ENCODE measurements at places on chromosomes 3 and 15.

DNA sequence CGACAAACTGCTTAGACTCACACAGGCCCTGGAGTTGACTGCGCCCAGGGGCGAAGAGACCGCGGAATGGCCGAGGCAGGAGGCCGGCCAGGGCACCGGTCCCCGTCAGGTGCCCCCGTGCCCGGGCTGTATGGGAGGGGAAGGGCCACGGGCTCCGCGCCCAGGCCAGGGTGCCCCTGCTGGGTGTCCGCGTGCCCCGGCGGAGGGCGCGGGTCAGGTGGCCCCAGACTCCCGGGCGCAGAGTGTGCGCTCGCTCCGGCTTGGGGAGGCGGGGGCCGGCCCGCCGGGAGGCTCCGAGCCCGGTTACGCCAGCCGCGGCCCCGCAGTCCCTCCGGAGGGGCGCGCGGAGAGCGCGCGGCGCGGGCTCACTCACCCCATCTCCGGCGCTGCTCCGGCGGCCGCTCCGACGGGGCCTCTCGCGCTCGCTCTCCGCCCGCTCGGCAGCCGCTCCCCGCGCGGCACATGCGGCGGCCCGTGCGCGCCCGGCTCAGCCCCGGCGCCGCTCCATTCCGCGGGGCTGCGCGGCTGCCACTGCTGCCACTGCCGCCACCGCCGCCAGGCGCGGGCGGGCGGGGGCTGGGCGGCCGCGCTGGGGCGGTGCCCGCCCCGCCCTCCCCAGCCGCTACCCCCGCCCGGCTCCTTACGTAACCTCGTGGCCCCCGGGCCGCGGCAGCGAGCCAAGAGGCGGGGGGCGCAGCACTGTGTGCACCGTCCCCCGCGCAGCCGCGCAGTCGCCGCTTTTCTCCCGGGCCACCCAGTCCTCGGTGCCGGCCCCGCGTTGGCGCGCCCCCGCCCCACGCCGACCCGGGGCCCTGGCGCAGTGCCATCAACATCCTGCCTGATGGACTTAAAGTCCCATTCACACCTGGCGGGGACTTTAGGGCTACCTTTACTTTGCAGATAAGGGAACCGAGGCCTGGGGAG is at the start of gene HOMER2:
TSS of gene HOMER2 (minus strand) at position 563 of the 924 bp plus-strand sequence. CDS start at position 378, 185 bp downstream.
- no peak for DNase-seq

DNA sequence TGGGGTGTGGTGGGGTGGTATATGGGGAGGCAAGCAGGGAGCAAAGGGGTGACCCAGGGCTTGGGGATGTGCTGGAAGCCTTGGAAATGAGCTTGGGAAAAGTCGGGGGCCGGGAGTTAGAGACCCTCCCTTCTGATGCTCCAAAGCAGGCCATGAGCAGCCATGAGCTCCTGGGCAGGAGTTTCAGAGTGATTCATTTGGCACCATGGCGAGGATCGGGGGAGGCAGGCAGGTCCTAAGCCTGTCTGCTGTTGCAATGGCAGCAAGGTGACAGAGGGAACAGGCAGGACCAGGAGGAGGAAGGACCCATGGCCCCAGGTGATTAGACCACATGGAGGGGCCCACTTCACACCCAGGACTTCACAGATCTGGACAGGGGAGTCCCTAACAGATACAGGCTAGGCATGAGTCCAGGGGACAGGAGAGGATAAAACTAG is 21.3 kb downstream of the RGMA start:
- DNase-seq = no peak

DNA sequence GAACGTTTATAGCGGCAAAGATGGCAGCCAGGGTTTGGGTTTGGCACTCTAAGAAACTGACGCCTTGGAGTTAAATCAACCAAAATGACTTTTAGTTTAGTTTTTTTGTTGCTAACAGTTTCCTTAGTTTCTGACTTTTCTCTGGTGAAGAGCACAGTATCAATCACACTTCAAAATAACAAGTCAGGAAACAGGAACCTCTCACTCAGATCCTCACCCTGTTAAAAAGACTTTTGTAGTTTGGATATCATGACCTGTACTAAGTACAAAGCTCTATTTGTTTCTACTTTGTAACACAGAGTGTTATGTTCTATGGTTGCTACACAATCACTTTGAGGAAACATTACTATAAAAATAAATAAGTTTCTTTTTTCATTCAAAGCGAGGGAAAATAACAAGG is 51.1 kb downstream of the ATP10A start:
- no peak for DNase-seq

DNA sequence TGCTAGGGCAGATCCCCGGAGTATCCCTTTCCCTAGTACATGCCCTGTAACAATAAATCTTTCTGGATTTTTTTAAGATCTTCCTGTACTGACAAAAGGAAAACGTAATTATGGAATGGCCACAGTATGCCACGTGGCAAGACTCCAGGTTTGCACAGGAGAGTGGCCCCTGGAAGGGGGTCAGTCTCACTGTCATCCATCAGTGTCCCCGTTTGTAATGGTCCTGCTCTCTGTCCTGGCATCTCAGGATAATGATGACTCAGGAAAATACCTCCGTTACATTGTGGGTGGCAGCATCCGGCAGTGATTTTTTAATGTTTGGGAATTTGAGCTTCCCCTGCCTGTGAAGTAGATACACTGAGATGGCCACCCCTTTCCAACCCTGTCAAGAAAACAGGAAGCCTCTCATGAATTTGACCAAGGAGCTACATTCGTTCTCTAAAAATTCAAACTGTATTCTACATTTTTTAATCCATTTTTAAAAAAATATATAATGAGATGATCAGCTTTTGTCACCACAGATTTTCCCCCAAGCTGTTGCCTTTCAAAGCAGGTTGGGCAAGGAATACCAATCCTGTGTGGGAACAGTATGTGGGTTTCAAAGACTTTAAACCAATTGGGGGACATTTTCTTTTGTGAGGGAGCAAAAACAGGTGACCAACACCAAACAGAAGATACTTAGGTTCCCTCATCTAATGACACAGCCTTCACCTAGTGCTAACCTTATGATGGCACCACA is 110.4 kb downstream of the C3orf70 start:
- DNase-seq = no peak

DNA sequence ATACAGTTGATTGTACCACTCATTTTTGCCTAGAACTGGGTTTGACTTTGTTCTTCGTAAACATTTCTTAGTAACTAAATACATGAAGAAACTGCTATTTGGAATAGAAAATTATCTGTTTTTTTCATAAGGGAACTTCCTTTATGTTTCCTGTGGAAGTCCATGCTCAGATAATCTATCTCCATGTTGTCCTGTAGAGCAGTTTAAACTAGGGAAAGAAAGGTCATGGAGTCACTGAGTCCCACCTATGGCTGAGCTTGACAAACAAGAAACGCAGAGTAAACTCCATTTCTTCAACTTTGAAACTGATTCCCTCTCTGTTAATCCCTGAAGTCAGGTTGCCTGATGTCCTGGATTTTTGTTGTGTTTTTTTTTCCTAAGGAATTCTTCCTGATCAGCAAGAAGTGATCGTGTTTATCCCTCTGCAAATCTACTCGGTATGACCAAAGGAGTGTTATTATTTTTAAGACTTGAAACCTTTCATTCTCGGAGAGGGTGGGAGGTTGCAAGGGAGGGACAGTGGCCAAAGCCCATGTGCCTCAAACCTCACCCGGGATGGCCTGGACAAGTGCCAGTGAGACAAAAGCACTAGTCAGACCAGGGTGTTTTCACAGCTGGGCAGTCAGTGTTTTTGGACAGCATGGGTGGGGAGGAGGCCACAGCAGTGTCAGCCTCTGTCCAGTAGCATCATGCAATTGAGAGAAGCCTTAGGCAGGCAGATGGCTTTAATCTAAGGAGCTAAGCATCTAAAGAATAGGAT is 129.8 kb upstream of the PHLDB2 start:
- no peak for DNase-seq

- no peak for DNase-seq
Measured at GRCh38 chr15:35746121-35746520, 200.2 kb upstream of the DPH6 start.

- no peak for DNase-seq
Measured at GRCh38 chr3:98823791-98824190, 60.7 kb downstream of the ST3GAL6 start.

- no peak for DNase-seq
Measured at GRCh38 chr3:128753715-128754114, 27.7 kb downstream of the RAB7A start.

DNA sequence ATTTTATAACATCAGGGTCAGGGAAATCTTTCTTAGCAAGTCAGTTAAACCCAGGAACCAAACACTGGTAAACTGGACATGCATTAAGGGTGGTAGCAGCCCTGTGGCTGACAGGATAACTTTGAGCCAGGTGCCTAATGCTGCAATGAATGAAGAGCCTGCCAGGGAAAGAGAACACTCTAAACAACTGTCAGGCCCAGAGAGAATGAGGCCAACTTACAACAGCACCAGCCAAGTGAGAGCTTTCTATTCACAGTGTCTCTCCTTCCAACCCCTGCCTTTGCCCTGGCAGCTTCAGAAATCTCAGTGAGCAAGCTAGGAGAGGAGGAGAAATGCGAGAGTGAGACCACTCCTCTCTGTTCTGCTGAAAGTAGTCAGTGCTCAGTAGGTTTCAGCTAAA is 50.4 kb upstream of the ATP2C1 start:
- no peak for DNase-seq

GRCh38 chr3:57652203-57652602 is 40.7 kb downstream of the DENND6A start:
- DNase-seq = no peak

DNA sequence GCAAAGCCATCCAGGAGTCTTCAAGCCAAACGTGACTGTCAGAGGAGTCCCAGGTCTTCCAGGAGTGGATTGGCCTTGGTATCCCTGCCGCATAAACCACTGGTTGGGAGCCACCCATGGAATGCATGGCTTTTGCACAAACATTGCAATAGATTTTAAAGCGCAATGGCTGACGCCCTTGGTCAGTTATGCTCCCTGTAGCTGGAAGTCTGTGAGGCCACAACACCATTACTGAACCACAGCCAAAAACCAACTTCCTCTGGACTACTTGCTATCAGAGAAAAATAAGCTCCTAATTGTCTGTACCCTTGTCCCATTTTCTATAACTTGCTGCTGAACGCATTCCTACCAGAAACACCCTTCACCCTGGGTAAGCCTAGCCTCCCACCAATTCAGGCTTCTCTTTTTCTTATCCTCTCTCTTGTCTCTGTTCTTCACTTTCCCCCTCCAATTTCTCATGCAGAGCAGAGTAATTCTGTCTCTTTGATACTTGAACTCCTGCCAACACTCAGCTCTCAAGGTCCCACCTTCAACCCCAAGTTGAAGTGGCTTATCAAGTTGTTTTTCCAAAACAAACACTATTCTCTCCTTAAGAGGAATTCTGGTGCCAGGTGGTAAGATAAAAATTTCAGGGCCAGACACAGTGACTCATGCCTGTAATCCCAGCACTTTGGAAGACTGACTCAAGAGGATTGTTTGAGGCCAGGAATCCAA is 176.4 kb upstream of the UBE2E1 start:
- no peak for DNase-seq

DNA sequence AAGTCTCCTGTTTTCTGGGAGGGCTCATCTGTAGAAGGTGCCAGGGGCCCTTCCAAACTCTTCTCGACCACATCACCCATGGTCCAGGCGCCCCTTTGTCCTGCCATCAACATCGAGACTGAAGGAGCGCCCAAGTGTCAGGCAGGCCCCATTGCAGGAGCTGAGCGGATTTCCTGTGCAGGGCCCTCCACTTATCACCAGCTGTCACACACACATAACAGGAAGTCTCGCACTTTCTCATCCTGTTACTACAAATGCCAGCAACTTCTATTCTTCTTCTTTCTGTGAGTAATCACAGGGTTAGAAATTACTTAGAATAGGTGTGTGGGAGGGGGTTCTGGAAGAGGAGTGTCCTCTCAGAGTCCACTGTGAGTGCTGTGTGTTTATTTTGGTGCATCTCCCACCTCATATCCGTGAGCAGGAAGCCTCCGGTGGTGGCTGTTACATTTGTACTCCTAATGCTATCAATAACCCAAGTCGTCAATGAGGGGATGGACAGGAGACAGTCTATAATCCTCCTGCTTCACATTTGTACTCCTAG is at the start of gene KLHL6:
TSS of gene KLHL6 (minus strand) at position 166 of the 541 bp plus-strand sequence. CDS start at position 113, 53 bp downstream.
- DNase-seq = peak; percentile 54

GRCh38 chr3:176119826-176120225 is 1077.5 kb downstream of the TBL1XR1 start:
- DNase-seq = no peak

- DNase-seq = no peak
Measured at GRCh38 chr15:85753261-85753660, 41.5 kb downstream of the KLHL25 start.

DNA sequence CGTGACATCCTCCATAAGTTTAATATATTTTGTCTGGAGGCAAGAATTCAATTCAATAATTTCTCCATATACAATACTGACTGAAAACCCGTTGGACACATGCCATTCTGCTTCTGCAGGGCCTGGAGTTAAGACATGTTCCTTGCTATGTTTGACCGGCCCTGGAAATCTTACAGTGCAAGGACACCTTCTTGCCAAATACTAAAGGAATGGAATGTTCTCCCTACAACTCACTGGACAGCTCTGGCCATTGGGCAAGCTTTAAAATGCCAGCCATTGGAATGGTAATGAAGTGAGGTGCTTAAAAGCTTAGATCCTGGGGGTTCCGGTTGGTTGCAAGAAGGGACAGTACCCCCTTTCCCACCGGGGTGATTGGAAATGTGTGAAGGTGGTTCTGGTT is 329.8 kb upstream of the PROK2 start:
- DNase-seq = no peak

GRCh38 chr15:91348752-91349500 is 248.9 kb downstream of the SV2B start:
- no peak for DNase-seq

- no peak for DNase-seq
Measured at GRCh38 chr3:194748225-194748624, 62.5 kb downstream of the FAM43A start.

- peak; percentile 12 for DNase-seq
Measured at GRCh38 chr3:184361532-184361931, at the start of the genes CLCN2 and POLR2H. Gene CLCN2 (minus strand): TSS chr3:184361605. CDS start chr3:184361479, 126 bp downstream. Gene POLR2H (plus strand): TSS chr3:184361710. CDS start chr3:184363493, 1,783 bp downstream.

DNA sequence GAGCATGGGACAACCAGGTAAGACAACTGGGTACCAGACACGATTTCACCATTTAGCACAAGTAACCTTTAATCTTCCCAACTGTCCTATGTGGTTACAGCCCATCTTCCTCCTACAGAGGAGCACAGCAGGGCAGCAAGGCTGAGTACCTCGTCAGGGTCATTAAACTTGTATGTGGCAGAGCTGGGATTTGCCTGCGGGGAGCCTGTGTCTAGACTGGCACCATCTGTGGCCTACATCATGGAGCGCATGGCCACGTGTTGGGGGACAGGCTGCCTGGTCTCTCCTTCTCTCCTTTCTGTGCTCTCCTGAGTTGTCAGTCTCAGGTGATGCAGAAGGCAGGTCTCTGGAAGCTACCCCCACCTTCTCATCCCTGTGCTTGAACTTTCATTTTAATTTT is 32.2 kb downstream of the GOLGA6A start:
- no peak for DNase-seq

DNA sequence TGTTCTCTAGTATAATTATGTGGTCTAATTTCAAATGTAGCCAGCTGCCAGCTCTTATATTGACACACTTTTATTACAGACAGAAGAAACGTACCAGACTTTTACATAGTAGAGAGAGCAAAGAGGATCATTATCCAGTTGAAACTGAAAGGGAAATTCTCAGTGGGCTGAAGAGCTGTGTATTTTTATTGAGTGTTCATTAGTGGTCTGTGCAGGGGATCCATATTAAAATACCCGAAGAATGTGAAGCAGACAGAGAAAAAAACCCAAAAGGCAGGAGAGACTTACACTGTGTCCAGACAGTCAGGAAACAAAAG is 41.3 kb downstream of the MYRIP start:
- DNase-seq = no peak

Measured in activated T-helper 1 cell treated with Interleukin-2 at 50 U/mL for 16 hours (primary cell).